Stimulated activated CD8-positive, alpha-beta memory T cell treated with anti-CD3 and anti-CD28 coated beads, Interleukin-7, amount 100 ng/mL, for 1 hour (primary cell): ENCODE measurements at places on chromosomes 4 and X.

DNA sequence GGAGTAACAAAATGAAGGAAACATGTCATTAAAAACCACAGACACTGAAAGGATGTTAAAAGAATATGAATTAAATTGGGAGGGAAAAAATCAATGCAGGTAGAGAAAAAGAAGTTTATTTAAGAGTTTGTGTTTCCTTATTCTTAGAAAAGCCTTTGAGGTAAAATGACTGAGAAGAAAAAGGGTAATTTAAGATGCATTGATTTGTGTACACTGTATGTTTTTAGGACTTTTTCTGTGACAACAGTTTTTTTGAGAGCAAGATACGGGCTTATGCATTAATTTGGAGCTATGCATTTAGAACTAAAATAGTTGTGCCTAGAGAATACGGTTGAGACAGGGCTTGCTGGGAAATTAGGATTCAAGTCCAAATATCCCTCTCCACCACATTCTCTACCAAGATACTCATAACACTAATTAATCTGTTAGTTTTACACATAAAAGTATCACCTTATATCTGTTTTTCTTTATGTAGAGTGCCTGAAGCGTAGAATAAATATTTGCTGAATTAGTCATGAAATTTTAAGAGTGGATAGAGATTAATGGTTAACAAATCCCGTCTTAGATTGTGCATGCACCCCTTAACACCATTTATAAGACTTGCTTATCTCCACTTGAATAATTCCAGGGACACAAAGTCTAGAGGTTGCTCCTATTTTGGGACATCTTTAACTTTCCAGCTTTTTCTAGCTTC is 232.5 kb downstream of the PCDH7 start:
- no peak for DNase-seq

GRCh38 chr4:41204400-41204978 is 9.9 kb downstream of the APBB2 start:
- no peak for DNase-seq

- no peak for DNase-seq
Observed at GRCh38 chr4:62130230-62130629, 930.1 kb downstream of the ADGRL3 start.

DNA sequence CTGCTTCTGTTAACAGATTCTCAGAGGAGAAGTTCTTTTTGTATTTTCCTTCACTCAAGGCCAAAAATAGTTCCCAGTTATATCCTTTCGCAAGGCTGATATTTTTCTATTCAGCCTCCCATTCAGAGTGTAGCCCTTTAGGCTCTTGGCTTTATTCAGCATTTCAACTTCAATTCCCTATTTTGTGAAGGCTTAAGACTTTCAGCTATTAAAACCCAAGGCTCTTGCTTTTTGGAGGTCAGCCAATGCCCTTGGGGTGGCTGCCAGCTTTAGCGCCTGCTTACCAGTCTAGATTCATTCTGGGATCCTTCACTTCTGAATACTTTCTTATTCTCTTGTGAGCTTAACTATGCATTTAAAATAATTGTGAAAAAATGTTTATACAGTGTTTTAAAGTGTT is 57.3 kb upstream of the ADGRA3 start:
- DNase-seq, result no peak

DNA sequence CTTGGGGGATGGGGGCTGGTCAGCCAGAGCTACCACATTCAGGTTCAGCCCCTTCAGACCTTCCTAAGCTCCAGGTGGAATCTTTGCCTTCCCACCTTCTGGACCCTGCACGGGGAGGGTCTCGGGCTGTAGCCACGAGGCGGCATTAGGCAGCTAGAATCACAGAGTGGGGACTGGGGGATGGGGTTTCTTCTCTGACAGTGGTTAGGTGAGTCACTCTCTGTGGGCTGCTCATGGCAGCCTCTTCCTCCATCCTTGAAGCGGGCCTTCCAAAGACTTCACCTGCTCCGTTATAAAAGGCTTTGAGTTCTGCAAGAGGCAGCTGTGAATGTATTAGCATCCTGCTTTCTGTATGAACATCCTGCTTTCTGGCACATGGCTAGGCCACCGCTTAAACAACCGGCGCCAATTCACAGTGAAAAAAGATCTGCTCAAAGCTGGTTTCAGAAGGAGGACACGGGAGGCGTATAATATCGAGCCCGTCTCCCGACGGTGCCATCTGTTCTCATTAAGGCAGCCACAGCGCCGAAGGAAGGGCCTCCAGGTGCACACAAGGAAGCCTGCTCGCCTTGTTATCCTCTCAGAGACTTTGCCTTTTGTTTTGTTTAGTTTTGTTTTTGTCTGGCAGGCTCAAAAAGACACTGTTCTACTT is 74.3 kb upstream of the IGFBP7 start:
- DNase-seq, result no peak

DNA sequence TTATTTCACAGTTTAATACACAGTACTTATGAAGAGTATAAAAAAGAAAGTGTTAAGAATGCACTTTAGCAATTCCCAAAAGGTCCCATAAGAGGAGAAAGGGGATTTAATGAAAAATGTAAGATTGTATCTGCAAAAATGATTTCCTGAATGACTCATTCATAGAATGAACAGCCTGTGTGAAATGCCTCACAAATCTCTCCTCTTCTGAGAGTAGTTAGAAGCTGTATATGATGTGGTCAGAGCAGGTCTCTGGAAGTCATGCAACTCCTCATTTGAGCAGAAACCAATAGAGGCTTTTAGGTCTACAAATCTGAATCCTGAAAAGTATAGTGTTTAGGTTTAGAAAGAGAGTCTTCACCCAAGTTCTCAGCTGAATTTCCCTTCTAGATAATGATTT is 381.3 kb upstream of the INTU start:
- DNase-seq, result no peak

- DNase-seq, result no peak
Observed at GRCh38 chr4:165472943-165473676, 94.3 kb downstream of the CPE start.

- DNase-seq, result no peak
Observed at GRCh38 chr4:336893-337142, 796 bp upstream of the ZNF141 start.

DNA sequence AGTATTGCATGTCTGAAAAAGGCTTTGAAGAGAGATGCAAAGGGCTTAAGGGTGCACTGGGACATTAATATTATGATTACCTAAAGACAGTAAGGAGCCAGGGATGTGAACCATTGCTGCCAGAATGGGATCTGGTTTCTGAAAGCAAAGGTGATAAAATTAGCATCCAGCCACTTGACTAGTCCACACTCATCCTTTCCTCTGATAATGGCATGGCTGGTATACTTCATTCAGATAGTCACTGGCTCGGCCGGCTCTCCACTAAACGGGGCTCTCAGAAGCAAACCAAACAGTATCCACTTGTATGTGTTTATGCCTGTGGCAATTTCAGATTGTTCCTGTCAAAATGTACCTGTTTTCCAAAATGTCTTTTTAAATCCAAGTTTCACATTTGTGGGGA is 46.4 kb downstream of the MAMLD1 start:
- DNase-seq, result no peak

DNA sequence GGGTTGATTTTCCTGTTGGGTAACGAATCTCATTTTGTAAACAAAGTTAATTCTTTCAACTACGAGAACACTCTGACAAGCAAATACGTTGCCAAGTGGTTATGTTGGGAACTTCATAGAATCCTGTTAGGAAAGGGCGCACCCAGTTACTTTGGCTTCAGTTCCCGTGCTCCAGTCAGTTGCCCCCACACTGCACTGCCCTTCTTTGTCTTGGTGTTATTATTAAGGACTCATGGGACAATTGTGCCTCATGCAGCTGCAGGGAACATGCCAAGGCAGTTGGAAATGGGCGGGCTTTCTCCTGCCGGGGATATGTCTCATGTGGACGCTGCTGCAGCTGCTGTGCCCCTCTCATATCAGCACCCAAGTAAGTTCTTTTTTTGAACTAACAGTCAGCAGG is 28.9 kb downstream of the OFD1 start:
- DNase-seq, result no peak

- no peak for DNase-seq
Observed at GRCh38 chr4:78247536-78248285, 190.6 kb downstream of the FRAS1 start.

DNA sequence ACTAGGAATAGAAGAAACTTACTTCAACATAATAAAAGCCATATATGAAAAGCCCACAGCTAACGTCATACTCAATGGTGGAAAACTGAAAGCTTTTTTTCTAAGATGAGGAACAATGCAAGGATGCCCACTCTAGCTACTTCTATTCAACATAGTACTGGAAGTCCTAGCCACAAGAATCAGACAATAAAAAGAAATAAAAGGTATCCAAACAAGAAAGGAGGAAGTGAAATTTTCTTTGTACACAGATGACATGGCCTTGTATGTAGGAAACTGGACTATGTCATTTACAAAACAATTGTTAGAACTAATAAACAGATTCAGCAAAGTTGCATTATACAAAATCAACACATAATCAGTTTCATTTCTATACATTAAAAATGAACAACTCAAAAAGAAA is 25.5 kb upstream of the NXT2 start:
- DNase-seq, result no peak

DNA sequence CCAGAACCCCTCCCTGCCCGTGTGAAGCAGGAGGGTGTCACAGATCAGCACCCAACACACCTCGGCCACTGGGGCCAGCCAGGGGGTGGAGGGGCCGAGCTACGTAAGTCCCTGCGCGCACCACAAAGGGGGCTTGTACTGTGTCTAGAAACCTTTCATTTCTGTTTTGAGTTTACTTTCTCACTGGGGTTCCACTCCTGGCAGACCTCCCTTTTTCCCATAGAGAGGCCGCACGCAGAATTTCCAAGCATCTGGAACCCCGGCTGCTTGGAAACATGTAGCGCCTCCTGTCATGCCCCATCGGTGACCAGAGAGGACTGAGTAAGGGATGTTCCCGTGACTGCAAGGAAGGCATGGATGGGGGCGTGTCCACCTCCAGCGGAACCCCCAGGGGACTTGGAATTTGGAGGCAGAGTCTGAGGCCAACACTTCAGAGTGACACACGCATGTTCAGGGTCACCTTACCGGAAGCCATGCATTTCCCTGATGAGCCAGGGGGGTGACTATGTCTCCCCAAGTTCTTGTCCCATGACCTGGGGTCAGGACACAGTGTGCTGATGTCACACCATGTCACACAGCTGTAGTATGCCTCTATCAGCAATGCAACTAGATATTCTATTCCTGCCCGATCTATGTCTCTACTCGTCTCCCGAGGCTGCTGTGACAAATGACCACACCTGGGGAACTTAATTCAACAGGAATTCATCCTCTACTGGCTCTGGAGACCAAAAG is 105.3 kb downstream of the DHRSX start:
- no peak for DNase-seq

DNA sequence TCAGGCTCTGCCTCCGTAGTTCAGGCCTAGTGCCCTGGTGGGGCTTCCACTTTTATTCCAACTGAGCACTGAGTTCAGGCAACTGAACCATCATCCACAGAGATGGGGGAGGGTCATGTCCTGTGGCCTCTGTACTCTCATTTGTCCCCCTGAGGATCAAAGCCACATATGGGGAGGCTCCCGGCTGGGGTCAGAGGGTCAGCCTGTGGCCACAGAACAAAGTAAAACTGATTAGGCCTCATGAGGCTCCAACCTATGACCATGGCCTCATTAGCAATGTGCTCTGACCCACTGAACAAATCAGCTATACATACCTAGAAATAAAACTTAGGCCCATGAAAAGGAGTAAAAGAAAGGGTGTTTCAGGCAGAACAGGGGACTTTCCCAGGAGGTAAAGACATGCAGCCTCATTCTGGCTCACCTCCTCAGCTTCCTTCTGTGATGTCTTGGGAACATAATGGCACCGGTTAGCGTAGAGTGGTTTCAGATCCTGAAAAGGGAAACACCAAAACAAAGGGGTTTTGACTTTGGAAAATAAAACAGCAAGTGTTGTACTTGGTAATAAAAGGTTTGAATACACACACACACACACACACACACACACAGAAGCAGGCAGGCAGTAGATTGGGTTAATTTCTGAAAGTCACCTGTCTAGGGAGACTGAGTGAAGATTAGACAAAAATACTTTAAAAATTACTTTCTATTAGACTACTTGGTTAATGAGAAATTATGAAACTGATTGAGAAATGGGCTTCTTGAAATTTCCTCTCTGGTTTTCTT is 24.3 kb downstream of the TMEM255A start:
- no peak for DNase-seq

DNA sequence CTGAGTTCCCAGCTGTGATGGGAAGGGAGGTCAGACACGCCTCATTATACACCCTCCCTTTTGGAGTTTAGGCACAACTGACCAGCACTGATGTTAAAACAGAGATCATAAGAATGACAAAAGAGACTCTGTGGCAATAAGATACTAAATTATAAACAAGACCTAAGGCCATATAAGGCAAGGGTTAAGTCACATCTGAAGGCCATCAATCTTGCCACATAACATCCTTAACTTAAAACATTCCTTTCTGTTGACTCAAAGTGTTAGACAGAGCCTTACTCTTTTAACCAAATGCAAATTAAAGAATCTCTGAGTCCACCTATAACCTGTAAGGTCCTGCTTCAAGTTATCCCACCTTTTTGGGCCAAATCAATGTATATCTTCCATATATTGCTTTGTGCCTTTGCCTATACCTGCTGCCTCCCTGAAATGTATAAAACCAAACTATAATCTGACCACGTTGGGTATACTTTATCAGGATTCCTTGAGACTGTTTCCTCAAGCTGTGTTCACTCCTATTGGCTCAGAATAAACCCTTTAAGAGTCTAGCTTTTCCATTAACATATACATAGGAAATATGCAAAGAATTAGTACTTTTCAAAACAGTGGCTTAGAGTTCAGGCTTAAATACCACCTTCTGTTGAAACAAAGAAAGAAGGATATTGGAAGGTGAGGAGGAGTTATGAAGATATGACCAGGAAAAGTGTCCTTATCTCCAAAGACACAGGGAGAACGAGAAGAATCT is 214.4 kb upstream of the PPP1R2C start:
- no peak for DNase-seq
